Peyer's patch (tissue), 4 donors: ENCODE measurements at places on chromosomes 3 and 15. TPM values are rescaled to one million over a fixed set of nuclear protein-coding genes. Genes with fewer than 3 reads are reported as not detected.
A peak's percentile ranks its signal among the peaks of the same experiment; 100 is the strongest.

ADGRG7 gene
- 54.9 TPM for total RNA-seq

C3orf49 gene
- total RNA-seq: not detected

LYZL4 gene
- total RNA-seq: not detected

PRTG gene
- not detected for total RNA-seq

- no peak overlapping the region for H3K27ac ChIP-seq
- H3K4me1 ChIP-seq: no peaks in the 10 kb centered on the region
- DNase-seq: no peak
- H3K27me3 ChIP-seq: no peaks in the 10 kb centered on the region
- H3K4me3 ChIP-seq: no peak overlapping the region
- no peaks in the 10 kb centered on the region for H3K36me3 ChIP-seq
Measured at GRCh38 chr3:135792174-135792573, 173.4 kb upstream of the PPP2R3A start.

DNA sequence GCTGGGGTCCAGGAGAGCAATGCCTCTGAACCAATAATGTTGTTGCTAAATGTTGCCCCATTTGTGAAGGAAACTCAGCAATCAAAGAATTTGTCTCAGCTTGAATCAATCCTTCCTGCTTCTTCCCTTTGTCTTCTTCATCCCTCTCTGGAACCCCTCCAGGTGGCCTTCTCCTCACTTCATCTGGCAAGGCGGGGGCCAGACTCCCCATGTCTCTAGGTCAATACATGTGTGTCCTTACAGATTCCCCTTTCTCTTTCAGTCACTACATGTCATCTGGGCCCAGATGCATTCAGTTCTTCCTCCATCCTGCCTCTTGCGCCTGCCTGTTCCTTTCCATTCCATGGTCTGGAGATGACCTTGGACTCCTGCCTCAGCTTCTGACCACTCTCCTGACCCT lies 8.0 kb upstream of the LTF start:
- H3K4me1 ChIP-seq: no peaks in the 10 kb centered on the region
- H3K36me3 ChIP-seq: no peaks in the 10 kb centered on the region
- no peak overlapping the region for H3K4me3 ChIP-seq
- no peaks in the 10 kb centered on the region for H3K27me3 ChIP-seq
- H3K27ac ChIP-seq: no peak overlapping the region

DNA sequence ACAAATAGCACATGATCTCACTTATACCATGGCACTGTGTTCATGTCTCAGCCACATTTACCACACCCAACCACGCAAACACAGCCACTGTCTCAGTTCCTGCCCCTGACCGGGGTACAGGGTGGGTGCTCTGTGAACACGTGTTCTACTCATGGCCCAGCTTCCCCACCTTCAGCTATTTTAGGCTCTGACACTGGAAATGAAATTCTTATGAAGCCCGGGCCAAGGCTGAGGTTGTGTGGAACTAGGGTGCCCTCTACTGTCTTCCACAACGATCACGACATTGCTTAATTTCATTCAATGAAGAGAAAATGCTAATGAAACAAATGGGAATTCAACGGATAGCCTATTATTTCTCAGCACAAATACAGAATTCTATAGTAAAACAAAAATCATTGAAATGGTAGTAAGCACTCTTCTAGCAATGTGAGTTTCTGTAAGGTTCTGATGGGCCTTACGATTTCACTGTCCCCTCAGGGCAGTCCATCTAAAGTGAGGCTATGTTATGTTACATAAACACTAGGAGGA lies 2.1 kb upstream of the GABRA5 start:
- H3K4me1 ChIP-seq: no peaks in the 10 kb centered on the region
- H3K27ac ChIP-seq: no peak overlapping the region
- no peak overlapping the region for H3K4me3 ChIP-seq
- H3K36me3 ChIP-seq: no peaks in the 10 kb centered on the region

DNA sequence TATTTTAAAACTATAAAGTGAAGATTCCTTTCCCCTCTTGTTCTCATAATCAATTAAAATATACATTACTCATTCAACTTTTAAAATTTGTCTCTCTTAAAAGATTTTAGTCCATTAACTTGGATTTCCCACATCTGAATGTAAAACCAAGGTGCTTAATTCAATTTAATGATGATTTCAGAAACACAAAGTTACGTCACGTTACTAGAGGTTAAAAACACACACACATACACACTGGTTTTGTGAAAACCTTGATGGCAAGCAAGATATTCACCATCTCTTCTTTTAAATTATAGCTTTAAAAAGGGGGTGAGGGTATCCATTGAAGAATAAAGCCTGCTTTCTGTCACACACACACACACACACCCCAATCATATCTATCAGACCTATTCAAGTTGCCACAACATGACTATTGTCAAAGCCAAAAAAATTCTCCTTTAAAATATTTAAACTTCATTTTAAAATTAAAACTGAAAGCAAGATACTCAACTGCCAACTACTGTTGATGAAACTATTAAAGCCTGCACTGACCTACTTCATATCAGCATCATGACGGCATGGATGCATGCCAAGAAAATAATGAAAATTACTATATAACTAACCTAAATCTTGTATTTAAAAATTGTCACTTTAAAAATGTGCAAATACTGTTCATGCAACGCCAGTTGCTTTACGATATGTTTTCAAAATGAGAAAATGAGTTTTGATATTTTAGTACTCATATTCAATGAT lies 2.1 kb downstream of the RFX7 start:
- no peaks in the 10 kb centered on the region for H3K36me3 ChIP-seq
- H3K4me3 ChIP-seq: peak overlapping the region; percentile 98
- H3K27me3 ChIP-seq: no peaks in the 10 kb centered on the region
- no peak for DNase-seq
- no peak overlapping the region for H3K27ac ChIP-seq

- H3K27me3 ChIP-seq: no peaks in the 10 kb centered on the region
- no peak for DNase-seq
- H3K4me1 ChIP-seq: no peaks in the 10 kb centered on the region
Measured at GRCh38 chr3:23004971-23005370, 198.2 kb upstream of the UBE2E2 start.

DNA sequence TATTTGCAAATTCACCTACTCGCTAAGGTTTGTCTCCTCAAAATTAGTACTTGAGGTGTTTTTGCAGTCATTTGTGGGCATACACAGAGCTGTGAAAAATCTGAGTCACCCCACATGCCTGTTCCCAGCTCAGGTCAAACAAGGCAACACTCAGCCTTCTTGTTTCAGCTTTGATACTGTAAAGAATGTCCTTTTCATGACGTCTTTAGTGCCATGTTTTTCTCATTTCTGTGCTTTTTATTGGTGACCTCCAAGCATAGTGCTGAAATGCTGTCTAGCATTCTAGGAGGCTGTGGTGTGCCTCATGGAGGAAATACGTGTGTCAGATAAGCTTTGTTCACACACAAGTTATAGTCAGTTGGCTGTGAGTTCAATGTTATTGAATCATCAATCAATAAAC lies 8.8 kb downstream of the CAPN3 start:
- H3K36me3 ChIP-seq: no peaks in the 10 kb centered on the region
- H3K27me3 ChIP-seq: no peaks in the 10 kb centered on the region
- no peak overlapping the region for H3K4me3 ChIP-seq

DNA sequence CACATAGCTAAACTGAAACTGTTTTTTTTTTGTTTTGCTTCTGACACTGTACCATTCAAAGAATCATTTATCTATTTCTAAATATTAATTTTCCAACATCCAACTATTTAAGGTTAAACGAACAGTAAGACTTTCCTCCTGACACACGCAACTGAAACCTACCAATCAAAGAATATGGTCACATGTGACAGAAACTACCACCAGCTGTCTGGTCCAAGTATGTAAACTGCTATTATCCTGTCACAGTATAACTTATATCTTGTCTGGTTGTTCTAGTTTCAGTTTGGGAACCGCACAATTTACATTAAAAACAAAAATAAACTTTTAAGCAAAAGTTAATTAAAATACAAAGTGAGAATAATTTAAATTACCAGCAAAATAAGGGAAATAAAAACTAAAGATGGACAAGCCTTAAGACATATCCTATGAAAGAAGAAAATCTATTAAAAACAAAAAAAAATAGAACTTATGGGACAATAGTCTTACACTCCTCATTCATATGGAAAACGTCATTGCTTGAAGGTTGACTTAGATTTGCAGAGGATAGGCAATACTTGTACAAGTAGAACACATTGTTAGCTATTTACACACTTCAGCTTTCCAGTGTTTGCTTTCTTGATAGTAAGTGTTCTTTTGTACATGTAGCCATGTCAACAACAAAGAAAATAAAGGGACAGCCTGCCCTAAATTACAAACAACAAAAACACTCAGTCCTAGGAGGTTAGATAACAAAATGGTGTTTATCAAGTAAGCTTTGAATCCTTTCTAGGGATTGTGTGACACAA lies 26.8 kb upstream of the CHRM5 start:
- H3K36me3 ChIP-seq: no peaks in the 10 kb centered on the region
- H3K4me1 ChIP-seq: no peaks in the 10 kb centered on the region
- H3K27me3 ChIP-seq: no peaks in the 10 kb centered on the region
- no peak for DNase-seq
- no peak overlapping the region for H3K4me3 ChIP-seq

- H3K4me3 ChIP-seq: no peak overlapping the region
- peak overlapping the region; percentile 80 for H3K27ac ChIP-seq
- DNase-seq: peak; percentile 87
- H3K4me1 ChIP-seq: no peaks in the 10 kb centered on the region
- H3K36me3 ChIP-seq: peaks cover 16% of the 10 kb centered on the region
Measured at GRCh38 chr3:129577925-129578786, 28.3 kb downstream of the PLXND1 start.

DNA sequence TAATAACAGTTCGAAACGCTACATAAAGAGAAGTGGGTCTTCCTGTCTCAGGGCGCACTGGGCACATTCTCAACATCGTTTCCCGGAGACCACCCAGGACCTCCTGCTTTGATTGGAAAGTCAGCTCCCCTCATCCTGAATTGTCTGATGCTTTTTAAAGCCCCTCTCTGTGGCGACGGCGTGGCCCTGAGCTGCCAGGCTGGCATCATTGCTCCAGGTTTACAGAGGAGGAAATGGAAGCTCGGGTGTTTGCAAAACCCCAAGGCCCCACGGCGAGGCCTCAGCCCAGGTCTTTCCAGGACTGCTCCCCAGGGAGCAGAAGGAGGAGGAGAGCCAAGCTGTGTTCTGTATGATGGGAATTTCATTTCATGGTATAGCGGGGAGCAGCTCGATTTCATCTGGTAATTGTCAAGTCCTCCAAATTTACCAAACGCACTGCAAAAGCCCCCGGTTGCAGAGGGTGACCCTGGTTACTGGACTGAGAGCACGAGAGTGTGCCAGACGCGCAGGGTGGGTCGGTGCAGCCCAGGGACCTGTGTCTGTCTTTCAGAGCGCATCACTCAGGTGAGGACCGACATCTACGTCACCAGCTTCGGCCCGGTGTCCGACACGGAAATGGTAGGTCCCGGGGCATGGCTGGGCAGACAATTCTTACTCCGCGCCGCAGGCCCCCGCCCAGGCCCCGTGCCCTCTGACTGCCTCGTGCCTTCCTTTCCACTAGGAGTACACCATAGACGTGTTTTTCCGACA lies 15.9 kb downstream of the GABRA5 start:
- H3K27me3 ChIP-seq: no peaks in the 10 kb centered on the region
- no peaks in the 10 kb centered on the region for H3K4me1 ChIP-seq
- DNase-seq: no peak
- H3K36me3 ChIP-seq: no peaks in the 10 kb centered on the region
- no peak overlapping the region for H3K4me3 ChIP-seq

GRCh38 chr15:42137461-42138261 lies 18.8 kb downstream of the PLA2G4F start:
- no peak for DNase-seq
- peaks cover 13% of the 10 kb centered on the region for H3K4me1 ChIP-seq
- H3K4me3 ChIP-seq: no peak overlapping the region
- H3K36me3 ChIP-seq: no peaks in the 10 kb centered on the region
- no peaks in the 10 kb centered on the region for H3K27me3 ChIP-seq

- H3K4me1 ChIP-seq: no peaks in the 10 kb centered on the region
- no peaks in the 10 kb centered on the region for H3K36me3 ChIP-seq
- H3K27me3 ChIP-seq: no peaks in the 10 kb centered on the region
- H3K27ac ChIP-seq: no peak overlapping the region
- H3K4me3 ChIP-seq: no peak overlapping the region
Measured at GRCh38 chr3:114450008-114450596, 156.3 kb downstream of the TIGIT start.

- H3K36me3 ChIP-seq: no peaks in the 10 kb centered on the region
- peak overlapping the region; percentile 44 for H3K27ac ChIP-seq
- no peaks in the 10 kb centered on the region for H3K27me3 ChIP-seq
- H3K4me3 ChIP-seq: no peak overlapping the region
- peaks cover 6% of the 10 kb centered on the region for H3K4me1 ChIP-seq
- no peak for DNase-seq
Measured at GRCh38 chr3:151382671-151383070, 1.9 kb downstream of the P2RY12 start.

DNA sequence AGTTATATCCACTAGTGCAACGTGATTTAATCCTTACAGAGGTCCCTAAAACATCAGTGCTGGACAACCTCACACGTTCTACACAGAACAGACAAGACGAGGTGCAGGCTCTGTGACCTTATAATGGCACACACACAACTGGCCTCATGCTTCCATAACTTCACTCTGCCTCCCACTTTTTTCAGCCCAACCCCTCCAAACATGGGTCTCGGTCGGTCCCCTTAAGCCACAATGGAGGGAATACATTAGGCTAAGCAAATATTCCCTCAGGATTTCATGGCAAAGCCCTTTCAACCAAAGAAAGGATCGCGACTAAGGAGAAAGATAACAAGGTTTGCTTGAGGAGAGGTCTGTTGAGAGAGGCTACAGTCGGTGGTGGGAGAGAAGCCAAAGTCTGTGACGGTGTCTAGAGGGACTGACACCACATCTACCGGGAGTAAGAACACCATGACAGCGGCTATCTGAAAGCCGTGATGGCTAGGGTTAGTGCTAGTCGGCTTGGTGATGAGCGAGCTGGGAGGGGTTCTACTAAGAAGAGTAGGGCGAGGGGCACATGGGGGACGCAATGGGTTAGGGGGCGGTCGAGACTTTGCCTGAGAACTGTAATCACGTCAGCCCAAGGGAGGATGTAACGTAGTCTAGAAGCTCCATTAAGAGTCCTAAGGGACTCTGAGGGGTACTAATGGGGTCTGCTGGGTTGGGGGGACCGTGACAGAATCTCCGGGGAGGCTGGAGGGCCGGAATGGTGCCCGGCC lies 1.0 kb downstream of the MYO9A start:
- no peaks in the 10 kb centered on the region for H3K4me1 ChIP-seq
- peak; percentile 31 for DNase-seq
- peak overlapping the region; percentile 93 for H3K27ac ChIP-seq
- no peaks in the 10 kb centered on the region for H3K36me3 ChIP-seq
- H3K4me3 ChIP-seq: peak overlapping the region; percentile 92
